ENCODE measurements at places on chromosomes 16 and 17.
A peak's percentile ranks its signal among the peaks of the same experiment; 100 is the strongest.

DNA sequence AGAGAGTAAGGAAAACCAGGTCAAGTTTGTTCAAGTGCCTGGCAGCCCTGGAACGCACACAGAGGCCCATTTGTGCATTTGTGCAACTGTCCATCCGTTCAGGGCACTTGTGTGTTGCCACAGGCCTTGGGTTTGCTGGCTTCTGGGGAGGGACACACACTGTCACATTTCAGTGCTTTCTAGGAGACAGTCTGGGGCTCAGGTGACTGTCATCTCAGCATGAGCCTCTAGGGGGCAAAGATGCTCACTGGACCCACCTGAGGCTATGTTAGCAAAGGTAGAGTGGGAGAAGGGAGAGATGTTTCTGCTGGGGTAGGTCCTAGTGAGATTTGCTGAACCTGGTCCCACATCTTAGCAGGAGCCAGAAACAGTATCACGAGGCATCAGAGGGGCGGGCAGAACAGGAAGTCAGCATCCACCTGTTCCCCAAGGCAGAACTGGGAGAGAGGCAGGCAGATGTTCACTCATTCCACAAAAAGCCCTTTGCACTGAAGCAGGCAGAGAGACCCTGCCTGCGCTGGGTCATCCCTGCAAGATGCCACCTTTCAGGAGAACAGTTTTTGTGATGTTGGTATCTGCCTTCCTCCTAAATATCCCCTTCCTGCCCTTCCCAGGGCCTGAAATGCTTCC, 48.5 kb downstream of the RAI1 start:
- DNase-seq, result no peak

DNA sequence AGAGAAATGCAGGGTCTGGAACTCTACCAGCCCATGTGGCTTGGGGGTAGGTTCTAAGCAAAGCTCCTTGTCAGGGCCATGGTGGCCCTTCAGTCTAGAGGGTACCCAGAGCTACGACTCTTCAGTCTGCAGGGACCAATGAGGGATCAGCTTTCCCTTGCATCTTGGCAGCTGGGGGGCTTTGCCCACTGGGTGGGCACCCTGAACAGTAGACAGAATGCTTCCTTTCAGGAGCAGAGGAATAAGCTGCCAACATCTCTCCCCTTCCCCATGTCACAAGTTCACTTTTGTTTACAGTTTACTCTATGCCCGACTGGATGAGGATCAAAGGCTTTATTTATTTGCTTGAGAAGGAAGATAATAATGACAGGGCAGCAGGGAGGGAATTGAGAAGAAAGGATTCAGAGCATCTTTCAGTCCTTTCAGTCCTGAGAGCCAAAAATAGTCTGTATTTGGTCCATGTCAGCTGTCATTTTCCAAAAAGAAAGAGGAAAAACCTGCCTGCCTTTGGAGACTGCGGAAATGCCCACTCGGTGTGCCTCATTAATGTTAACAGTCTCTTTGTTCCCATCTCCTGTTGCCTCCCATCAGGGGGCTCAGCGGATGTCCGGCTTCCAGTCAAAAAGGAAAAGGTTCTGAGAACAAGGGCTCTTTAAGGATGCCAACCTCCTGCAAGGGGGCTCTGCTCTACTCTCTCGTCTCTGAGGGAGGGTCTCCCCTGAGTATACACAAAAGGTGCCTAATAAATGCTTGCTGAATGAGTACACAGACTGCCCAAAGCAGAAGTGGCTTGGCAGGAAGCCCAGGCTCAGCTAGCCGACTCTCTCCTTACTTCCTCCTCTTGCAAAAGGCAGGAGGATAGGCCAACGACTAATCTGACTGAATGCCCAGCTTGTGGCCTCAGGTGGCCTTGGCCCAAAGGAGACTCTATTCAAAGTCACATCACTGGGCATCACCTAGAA, 17.1 kb downstream of the TRAF4 start:
- DNase-seq, result no peak

- DNase-seq, result no peak
Observed at GRCh38 chr16:30040221-30040620, 9.2 kb upstream of the TLCD3B start.

- no peak for DNase-seq
Observed at GRCh38 chr16:88317613-88317965, 65.2 kb upstream of the ZNF469 start.

GRCh38 chr16:86994651-86995171, 322.5 kb downstream of the C16orf95 start:
- DNase-seq, result peak; percentile 48

- DNase-seq, result no peak
Observed at GRCh38 chr17:82424001-82424862, 5.8 kb upstream of the OGFOD3 start.

GRCh38 chr17:57255182-57255775, 1.0 kb upstream of the MSI2 start:
- no peak for DNase-seq

GRCh38 chr17:5780476-5780875, 196.2 kb upstream of the NLRP1 start:
- no peak for DNase-seq

DNA sequence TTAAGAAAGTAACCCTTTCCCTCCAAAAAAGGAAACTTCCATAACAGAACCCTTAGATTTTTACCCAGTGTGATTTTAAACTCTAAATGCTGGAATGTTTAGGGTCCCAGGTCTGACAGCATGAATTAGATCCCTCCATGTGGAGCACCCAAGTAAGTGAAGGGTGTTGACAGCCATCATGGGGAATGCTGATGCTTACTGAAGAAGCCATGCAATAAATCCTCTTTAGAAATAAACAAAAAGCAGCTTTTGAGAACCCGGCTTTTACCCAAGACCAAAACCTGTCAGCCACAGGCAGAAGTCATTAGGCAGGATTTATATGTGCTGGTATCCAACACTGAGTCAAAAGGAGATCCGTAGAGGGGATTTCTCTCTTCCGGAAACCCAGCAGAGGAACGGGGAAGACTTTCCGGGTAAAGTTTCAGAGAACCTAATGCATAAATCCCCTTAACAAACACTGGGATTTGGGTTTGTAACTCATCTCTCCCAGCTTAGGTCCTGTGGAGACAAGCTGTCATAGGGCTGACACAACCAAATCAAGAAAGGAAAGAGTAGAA, 287.5 kb downstream of the IRX3 start:
- no peak for DNase-seq

- peak; percentile 95 for DNase-seq
Observed at GRCh38 chr16:1688807-1689560, 10.9 kb downstream of the JPT2 start.

DNA sequence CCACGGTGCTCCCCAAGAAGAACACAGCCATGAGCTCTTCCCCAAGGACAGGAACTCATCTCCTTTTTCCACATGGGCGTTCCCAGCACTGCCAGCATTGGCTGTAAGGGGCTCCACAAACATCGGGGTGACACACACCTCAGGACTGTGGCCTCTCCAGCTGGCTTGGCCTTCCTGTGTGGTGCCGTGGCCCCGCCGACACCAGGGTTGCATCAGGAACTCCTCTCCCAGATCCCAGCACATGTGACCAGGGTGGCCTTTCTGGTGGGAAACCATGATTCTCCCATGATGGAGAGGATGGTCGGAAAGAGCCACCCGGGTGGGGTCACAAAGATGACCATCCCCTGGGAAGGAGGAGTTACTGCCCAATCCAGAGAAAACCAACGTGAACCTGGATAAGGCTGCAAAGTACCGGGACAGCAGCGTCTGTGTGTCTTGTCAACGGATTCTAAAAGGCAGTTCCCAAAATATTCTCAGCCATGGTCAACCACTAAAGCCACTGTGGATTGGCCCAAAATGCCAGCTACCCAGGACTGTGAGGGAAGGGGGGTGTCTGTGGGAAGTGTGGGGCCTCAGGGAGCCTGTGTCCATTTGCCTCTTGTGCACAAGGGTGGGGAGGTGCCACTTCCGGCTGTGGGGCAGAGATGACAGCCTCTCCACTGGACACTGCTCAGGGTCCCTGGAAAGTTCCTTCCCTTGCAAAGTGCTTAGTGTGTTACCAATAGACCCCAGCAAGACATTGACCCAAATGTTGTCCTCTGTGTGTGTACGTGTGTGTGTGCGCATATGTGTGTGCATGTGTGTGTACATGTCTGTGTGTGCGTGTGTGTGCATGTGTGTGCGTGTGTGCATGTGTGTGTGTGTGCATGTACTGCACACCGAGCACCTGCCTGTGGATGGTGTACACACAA, 78.0 kb upstream of the CBX4 start:
- DNase-seq, result no peak

DNA sequence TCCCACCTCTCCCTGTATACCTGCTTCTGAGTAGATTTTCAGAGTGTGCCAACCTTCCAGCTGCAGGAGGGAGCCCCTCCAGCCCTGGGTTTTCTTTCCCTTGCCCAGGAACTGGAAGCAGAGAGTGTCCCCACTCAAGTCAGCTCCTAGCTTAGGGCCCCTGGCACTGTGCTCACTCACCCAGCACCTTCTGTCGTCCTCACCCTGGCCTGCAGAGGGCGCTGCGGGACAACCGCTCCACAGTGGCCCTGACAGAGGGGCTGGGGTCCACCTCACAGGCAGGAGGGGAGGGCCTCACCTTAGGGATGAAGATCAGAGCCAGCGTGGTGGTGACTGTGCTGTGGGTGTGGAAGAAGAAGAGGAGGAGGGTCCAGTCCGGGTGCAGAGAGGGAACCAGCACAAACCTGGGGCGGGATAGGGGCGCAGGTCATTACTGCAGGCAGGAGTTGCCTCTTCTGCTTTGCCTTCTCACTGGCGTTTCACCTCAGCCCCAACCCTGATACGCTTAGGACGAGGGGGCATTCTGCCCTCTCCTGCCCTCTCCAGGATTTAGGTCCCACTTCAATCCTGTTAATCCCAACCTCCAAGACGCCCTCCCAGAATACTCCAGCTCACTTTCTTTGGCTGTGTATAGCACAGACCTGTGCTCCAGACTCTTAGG, 10.0 kb downstream of the GPR179 start:
- DNase-seq, result no peak

- DNase-seq, result peak; percentile 52
Observed at GRCh38 chr16:28166394-28167208, 45.2 kb downstream of the XPO6 start.

- no peak for DNase-seq
Observed at GRCh38 chr17:70366386-70366785, 197.1 kb downstream of the KCNJ2 start.

- no peak for DNase-seq
Observed at GRCh38 chr17:42748908-42749798, 4.3 kb upstream of the EZH1 start.

GRCh38 chr17:50905460-50905803, 39.3 kb upstream of the TOB1 start:
- no peak for DNase-seq

DNA sequence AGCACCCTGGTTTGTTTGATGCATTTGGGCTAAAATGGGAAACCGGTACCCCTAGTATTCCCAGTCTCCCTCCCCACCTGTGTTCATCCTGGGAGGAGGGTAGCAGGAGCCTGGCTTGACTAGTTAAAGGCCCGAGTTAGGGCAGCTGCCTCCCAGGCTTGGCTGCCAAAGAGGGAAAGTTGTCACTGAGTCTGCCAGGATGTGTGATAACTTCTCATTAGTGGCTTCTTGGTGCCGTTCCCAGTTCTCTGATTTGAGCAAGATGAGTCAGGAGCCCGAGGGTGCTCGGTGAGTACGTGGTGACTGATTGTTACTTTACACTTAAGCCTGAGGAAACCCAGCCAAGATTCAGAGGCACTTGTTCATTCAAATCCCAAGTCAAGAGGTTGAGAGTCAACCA, 2.5 kb downstream of the KRT32 start:
- DNase-seq, result peak; percentile 85

GRCh38 chr17:46809110-46809571, 9.4 kb downstream of the WNT3 start:
- DNase-seq, result no peak

GRCh38 chr17:77744066-77744988, 214.2 kb upstream of the TNRC6C start:
- no peak for DNase-seq

- DNase-seq, result no peak
Observed at GRCh38 chr17:58046239-58047094, 36.8 kb upstream of the DYNLL2 start.

- DNase-seq, result no peak
Observed at GRCh38 chr17:15086776-15087295, 178.3 kb downstream of the PMP22 start.

DNA sequence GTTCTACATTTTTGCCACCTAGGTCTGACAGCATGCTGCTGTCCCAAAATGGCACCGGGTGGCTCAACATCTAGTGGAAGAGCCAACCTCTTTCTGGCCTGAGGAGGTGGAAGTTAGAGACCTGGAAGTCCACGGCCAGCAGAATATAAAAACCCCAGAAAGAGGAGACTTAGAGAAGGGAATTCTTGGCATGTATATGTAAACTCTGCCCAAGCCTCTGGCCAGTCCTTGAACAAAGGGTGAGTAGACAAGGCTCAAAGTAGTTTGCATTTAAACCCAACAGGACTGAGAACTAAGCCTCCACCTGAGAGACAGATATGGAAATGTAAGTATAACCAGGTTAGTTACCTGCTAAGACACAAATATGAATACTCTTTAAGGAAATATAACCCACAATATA, 210.3 kb downstream of the GRIN2A start:
- DNase-seq, result no peak

- no peak for DNase-seq
Observed at GRCh38 chr16:26993511-26993910, 73.2 kb upstream of the C16orf82 start.

DNA sequence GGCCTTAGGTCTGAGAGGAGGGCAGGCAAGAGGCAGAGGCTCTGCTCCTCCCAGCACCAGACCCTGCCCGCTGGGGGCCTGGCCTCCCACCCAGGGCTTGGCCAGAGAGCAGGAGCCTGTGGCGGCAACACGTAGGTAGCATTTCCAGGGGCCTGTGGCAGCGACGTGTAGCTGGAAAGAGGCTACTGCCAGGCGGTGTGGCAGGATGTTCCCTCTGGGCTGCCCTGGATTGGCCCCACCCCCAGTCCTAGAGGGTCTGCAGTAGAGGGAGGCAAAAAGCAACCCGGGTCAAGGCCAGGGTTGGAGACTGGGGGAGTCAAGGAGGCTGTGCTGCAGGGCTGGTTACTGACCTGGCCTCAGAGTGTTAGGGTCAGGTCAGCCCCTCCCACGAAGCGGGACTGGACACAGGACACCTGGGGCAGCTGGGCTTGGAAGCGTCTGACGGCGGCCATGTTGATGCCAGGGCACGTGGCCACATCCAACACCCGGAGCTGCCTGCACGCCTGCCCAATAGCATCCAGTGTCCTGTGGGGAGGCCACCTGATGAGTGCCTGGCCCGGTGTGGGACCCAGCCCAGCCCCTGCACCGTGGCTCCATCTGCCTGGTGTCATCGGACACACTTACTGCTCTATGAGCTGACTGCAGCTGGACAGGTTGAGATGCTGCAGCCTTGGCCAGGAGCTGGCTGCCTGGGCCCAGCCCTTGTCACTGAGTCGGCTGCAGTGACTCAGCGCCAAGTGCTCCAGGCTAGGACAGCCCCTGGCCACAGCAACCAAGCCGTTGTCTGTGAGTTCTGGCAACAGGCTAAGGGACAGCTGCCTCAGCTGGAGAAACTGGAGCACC, 8.5 kb downstream of the ELMO3 start:
- no peak for DNase-seq

- DNase-seq, result no peak
Observed at GRCh38 chr16:70717065-70717464, 31.2 kb upstream of the MTSS2 start.

All from epithelial cell of proximal tubule (primary cell).